D341Med (cell line): ENCODE measurements at places on chromosomes 7 and 10.
A peak's percentile ranks its signal among the peaks of the same experiment; 100 is the strongest.

DNA sequence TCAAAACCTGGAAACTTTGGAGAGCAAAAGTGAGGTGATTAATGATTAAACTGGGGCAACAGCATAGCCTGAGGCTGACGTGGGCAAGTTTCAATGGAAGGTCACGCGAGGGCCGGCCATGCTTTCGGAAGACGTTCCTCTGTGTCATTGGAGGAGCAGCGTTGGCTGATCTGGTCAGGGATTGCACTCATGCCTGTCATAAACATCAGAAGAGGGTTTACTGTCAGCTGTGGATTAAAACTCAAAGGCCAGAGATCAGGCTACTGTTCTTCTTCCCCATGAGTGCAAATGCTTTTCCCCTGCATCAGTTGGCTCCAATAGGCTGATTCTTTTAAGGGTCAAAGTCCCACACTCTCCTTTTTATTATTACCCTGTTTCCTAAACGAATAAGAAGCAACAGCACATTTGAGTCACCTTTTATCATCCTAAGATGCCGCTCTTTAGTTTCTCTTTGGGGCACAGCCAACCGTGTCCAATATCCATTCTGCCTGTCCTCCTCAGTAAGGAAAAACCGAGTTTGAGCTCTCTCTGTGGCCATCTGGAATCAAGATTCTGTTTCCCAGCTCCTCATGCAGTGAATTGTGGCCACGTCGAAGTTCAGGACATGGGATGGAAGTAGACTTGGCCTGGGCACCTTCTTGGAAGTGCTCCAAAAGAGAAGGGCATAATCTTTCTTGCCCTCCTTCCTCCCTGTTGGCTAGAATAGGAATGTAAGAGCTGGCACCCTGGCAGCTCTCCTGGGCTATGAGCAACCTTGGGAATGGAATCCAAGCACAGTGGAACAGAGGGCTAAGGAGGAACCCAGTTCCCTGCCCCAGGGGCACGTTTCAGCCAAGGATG lies 62.5 kb upstream of the INSIG1 start:
- no peak for DNase-seq

DNA sequence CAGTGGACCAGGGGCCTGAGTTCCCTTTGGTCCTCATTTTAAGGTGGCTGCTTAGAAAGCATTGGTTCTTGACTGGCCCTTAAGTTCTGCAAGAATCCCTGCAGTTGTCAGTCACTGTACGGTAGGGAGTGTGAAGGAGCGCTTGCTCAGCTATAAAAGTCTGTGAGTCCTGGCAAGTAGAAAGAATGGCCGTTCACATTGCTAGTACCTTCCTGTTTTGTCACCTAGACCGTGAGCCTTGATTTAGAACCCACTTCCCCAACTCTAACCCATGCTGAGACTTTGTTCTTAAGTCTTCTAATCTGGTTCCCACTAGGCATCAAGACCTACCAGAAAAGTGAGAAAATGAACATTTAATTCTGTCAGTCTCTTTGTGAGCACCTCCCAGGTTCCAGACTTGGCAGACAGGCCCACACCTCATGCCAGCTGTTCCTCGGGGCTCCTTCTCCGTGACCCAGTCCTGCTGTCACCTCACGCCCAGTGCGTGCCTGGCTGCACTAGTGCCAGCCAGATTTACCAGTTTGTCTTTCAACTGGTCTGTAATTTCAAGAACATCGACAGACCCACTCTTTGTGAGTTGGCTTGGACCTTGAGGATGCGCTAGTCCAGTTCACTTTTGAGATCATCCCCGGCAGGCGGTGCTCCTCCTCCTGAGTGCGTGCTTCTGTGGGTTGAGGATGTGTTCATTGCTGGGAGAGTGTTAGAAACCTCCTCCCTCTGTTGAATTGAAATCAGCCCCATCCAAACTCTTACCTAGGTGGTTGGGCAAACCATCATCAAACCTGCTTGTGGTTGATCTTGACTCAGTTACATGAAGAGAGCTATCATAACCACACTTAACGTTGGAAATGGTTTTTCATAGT lies 78.5 kb downstream of the SHH start:
- DNase-seq = no peak

GRCh38 chr7:15317215-15317614 lies 244.6 kb downstream of the AGMO start:
- DNase-seq = no peak

- no peak for DNase-seq
Measured at GRCh38 chr10:94238006-94238617, 124.6 kb downstream of the NOC3L start.

DNA sequence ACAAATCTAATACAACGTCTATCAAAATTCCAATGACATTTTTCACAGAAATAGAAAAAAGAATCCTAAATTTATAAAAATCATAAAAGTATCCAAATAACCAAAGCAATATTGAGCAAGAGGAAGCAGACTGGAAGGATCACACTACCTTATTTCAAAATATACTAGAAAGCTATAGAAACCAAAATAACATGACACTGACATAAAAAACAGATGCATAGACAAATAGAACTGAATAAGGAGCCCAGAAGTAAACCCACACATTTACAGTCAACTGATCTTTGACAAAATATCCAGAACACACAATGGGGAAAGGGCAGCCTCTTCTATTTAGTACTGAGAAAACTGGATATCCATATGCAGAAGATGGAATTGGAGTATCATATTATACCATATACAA lies 217.5 kb downstream of the MACC1 start:
- no peak for DNase-seq

DNA sequence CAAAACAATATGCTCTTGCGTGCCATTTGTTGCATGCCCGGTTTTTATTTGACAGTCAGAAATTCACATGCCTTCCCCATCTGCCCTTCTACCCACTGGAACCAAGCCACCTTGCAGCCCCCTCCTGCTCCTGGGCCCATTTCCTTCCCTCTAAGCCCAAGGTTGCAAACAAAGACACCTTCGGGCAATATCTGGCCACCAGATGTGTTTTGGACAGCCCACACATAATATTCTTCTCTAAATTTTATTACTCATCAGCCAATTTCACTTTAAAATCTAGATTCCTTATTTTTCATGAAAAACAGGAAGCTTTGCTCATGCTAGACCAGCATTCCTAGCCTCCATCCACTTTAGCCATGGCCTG lies 18.2 kb upstream of the C10orf105 start:
- no peak for DNase-seq

- DNase-seq = no peak
Measured at GRCh38 chr10:113616244-113617074, 47.4 kb downstream of the NRAP start.

GRCh38 chr10:30351502-30351901 lies 2.4 kb upstream of the MTPAP start:
- no peak for DNase-seq

GRCh38 chr7:135169964-135170273 lies 588 bp downstream of the CYREN start:
- DNase-seq = no peak

DNA sequence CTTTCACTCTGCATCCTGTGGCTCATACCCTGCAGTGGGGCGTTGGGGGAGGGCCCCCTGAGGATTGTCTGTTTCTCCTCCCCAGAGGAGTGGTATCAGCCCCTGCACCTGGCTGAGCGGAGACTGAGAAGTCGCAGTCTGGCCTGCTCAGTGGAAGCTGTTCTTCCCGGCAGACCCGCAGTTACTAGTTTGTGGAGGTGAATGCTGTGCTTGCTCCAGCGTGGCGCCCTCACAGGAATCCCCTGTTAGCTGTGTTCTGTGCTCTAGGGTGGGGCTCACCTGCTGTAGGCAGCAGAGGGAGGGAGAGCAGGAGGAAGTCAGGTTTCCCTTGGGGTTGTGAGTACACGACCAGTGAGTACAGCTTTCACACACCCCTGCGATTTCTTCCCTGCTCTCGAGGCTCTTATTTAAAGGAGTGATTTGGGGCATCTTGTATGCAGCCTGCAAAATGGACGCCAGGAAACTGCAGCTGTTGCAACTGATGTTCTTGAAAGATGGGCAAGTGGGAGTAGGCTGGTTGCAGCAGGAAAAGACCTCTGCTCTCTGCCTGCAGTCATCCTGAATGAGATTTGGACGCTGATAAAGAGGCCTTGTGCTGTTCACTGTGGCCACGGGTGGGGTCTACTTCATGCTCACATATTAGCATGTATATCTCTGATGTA lies 66.4 kb downstream of the HK1 start:
- DNase-seq = no peak

- peak; percentile 59 for DNase-seq
Measured at GRCh38 chr7:100875356-100875751, 451 bp downstream of the SRRT start.

DNA sequence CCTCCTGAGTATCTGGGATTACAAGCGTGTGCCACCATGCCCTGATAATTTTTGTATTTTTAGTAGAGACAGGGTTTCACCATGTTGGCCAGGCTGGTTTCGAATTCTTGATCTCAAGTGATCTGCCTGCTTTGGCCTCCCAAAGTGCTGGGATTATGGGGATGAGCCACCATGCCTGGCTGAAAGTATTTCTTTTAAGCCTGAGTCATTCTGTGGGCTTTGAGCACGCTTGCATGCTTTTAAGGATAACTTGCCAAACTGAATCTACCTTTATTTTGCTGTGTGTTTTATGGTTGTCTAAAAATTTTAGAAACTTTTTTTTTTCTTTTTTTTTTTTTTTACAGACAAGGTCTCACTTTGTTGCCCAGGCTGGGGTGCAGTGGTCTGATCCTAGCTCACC lies 33.2 kb downstream of the CNNM2 start:
- no peak for DNase-seq

DNA sequence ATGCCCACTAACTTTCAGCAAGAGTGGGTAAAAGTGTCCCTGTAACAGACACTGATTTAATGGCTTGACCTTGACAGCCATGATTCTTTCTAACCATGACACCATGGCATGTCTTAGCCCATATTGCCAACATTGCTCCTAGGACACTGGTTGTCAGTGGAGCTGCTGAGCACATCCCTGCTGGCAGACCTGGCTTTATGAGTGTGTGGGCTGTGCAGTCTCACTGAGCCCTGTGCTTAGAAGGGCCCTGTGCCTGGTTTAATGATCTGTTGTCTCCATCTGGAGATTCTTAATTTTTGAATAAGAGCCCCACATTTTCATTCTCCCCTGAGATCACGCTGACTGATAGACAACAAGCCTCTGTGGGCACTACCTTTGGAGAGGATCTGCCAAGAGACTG lies 243.1 kb upstream of the KIAA1217 start:
- DNase-seq = no peak

DNA sequence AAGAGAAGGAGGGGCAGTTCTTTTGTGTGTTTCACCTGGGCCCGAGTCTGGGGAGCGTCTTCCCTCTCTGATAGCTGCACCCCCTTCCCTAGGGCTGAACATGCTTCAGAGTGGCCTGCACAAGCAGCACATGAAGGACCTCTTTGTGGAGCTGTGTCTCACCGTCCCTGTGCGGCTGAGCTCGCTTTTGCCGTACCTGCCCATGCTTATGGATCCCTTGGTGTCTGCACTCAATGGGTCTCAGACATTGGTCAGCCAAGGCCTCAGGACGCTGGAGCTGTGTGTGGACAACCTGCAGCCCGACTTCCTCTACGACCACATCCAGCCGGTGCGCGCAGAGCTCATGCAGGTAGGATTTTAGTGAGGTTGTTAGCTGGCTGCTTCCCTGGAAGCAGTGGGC lies 39.0 kb downstream of the TRRAP start:
- DNase-seq = no peak

- DNase-seq = no peak
Measured at GRCh38 chr7:116548506-116548905, 23.7 kb downstream of the CAV1 start.

DNA sequence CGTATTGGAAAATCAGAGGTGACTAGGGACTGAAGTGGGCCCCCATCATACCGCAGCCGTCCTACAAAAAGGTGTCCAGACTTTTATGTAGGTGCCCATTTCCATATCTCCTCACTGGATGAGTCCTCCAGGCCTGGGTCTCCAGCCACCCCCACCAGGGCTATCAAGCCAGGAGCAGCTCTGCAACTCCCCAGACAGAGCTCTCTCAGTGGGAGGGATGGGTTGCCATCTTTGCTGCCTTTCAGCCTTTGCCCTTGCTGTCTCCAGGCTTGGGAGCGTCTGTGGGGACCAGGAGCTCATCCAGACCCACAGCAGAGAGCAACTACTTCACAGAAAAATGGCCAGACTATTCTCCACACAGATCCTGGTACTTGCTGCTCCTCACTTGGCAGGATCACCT lies 802.7 kb upstream of the IGFBP3 start:
- DNase-seq = no peak

- no peak for DNase-seq
Measured at GRCh38 chr7:79714081-79714480, 260.6 kb upstream of the MAGI2 start.

DNA sequence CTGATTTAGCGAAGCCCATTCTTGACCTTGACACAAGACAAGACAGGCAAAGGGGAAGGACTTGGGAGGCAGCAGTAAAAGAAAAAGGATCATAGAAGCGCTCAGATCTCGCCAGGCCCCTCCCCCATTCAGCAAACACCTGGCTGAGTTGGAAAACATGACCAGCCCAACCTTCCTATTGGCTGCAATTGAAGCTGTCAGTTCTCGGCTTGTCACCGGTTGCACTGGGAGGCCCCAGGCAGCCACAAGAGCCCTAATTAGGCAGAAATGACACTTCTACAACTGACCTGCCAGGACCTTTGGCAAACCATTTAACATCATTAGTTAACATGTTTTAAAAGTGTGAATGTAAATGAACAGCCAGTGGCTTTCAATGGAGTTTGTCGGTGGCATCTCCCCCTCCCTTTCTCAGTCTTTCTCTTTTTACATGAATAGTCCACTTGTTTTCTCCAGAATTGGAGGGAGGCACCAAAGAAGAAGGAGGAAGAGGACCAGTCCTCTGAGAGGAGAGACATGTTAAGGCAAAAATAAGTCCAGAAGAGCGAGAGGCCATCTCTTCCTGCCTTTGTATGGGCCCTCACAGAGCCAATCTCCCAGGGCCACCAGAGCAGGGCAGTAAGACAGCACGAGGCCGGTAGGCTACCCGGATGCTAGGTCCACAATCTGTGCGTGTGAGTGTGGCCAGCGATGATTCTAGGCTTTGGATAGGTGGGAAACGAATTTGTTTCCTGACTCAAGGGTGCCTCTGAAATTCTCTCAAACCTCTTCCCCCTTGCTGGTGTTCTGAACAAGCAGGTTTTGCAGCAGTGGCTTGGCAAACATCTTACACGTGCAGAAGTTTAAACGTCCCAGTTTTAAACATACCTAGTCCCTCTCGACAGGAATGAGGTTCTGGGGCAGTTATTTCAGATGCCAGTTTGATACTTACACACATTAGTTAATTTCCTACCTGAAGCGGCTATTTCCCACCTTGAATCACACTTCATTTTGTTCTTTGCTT lies 15.0 kb upstream of the ENO4 start:
- DNase-seq = no peak

- DNase-seq = no peak
Measured at GRCh38 chr7:30019387-30019786, 7.1 kb downstream of the FKBP14 start.

- no peak for DNase-seq
Measured at GRCh38 chr7:156504006-156504405, 136.6 kb upstream of the RNF32 start.

GRCh38 chr10:72638586-72639440 lies 12.9 kb upstream of the MICU1 start:
- no peak for DNase-seq

GRCh38 chr7:121084256-121084655 lies 95.7 kb downstream of the CPED1 start:
- no peak for DNase-seq
